Skeletal muscle cell (primary cell): ENCODE measurements at places on chromosomes 5 and 9.
A peak's percentile ranks its signal among the peaks of the same experiment; 100 is the strongest.

DNA sequence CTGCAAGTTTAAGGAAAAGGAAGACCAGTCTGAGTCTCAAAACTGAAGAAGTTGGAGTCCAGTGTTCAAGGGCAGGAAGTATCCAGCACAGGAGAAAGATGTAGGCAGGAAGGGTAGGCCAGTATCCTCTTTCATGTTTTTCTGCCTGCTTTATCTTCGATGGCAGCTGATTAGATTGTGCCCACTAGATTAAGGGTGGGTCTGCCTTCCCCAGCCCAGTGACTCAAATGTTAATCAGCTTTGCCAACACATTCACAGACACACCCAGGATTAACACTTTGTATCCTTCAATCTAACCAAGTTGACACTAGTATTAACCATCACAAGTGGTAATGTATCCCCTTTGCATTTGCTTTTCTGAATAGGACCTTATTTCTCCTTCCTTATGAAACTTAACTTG, 535.9 kb upstream of the FTMT start:
- no peak for DNase-seq

DNA sequence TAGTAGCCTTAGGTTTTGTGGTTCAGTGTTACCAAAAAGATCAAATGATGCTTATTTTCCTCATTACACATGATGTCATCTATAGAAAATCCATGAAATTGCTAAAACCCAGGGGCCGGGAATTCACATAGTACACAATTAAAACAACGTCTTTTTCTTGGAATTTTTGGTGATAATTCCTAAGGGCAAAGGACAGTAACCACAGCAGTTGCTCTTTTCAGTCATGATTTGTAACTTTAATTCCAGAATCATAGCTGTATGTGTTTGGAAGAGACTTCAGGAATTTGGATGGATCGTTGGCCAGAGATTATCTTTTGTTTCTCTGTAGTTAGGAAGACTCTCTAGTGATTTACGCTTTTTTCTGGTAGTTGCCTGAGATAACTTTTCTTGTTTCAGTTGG, 748.7 kb downstream of the TLE4 start:
- DNase-seq: peak; percentile 7

- no peak for DNase-seq
These were observed 24.7 kb downstream of the PHF2 start for GRCh38 chr9:93601063-93601462.

DNA sequence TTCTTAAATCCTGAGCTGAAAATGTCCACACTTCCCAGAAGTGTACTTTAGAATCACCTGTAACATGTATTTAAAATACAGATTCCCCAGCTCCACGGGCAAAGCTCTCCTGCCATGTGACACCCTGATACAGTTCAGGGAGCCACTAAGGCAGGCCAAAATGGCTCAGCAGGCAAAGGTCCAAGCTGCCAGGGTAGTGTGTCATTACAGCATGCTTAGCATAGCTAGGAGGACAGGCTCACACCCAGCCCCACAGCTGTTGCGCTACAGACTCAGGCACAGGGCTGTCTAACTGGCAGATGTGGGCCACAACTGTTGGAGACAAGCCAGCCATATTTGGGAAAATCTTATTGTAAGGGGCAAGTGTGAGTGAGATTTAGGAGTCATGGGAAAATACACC, 73.0 kb downstream of the C9orf85 start:
- DNase-seq: peak; percentile 39

GRCh38 chr9:88458716-88459465, 70.6 kb downstream of the SPIN1 start:
- peak; percentile 75 for DNase-seq

DNA sequence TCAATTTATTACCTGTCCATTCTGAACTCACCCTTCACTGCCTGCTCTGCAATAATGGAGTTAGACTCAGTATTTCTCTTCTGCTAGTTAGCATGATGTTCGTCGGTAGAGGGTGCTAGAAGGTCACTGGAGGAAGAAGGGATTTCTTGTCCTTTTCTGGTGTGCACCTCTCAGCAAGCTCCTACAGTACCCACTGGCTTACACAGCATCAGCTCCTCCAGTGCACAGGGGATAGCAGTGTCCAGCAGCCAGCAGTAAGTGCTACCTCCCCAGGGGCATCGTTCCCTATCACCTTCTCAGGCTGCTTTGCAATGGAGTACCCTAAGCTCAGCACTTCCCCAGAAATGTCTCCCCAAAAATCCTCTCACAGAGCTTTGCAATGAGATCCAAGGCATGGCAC, 45.9 kb upstream of the APC start:
- no peak for DNase-seq

- DNase-seq: no peak
These were observed 457.4 kb downstream of the CCDC171 start for GRCh38 chr9:16010221-16010620.
